ENCODE measurements at places on chromosomes 16 and 17. TPM values are rescaled to one million over a fixed set of nuclear protein-coding genes. Genes with fewer than 3 reads are reported as not detected.

Gene CEP295NL
- 0.31 TPM for polyA plus RNA-seq

Gene SULT1A2
- polyA plus RNA-seq = not detected

GRCh38 chr17:13698832-13699231 lies 97.1 kb upstream of the HS3ST3A1 start:
- DNase-seq = no peak

GRCh38 chr17:18071751-18072150 lies 16.0 kb upstream of the DRG2 start:
- DNase-seq = no peak
